ENCODE measurements at places on chromosomes 6 and 20.
A peak's percentile ranks its signal among the peaks of the same experiment; 100 is the strongest.

- no peak for DNase-seq
These were observed 456.9 kb upstream of the ID4 start for GRCh38 chr6:19380293-19380692.

DNA sequence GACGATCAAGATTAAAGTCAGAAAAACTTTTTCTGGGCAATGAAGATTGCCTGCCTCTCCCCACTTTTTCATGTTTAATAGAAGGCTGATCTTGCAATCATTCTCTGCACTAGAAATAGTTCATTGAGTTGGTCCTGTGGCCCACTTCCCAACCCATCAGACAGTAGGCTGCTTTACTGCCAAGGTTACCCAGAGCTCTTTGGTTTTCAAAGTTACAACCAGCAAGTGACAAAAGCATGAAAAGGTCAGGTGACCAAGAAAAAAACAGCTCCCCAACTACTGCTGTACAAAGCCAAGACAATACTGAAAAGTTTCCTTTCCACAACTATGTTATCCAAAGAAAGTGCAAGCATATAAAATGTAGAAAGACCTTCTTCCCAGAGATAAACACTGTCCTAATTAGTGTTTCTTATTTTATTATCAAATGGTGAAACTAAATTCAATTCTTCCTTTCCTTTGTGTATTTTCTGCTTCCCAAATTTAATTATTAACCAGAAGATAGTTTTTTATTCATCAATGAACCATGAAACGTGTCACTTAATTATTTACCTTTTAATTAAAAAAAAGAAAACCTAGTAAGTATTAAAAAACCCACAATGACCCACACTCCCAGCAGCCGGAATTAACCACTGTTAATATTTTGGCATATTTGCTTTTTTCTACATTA lies 16.6 kb downstream of the DNAAF9 start:
- DNase-seq, result no peak

- DNase-seq, result no peak
These were observed 32.9 kb downstream of the NUDT3 start for GRCh38 chr6:34359418-34360158.

- DNase-seq, result no peak
These were observed 1.0 kb upstream of the SPATA2 start for GRCh38 chr20:49916146-49917002.

- no peak for DNase-seq
These were observed 61.1 kb downstream of the SYCP2L start for GRCh38 chr6:10947966-10948365.

GRCh38 chr20:24273251-24273650 lies 196.2 kb upstream of the SYNDIG1 start:
- no peak for DNase-seq

DNA sequence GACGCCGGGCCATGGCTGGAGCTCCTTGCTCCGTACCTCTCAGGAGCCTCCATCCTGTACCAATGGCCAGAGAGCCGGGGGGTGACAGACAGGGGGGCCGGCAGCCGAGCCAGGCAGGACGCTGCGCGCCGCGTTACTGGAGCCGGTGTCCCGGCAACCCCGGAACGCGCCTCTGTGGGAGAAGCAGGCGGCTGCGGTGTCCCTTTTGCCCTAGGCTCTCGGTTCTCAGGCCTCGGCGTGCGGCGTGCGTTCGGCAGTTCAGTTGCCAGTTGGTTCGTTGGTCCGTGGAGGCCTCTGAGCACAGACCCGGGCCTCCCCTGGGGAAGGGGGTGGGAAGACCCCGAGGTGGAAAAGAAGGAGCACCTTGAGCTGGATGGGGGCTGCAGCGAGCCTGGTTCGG lies at the start of gene SPATS1:
SPATS1 (plus strand) TSS at position 162 of the 400 bp plus-strand sequence. CDS start 446 bp downstream, outside the sequence.
- DNase-seq, result no peak

DNA sequence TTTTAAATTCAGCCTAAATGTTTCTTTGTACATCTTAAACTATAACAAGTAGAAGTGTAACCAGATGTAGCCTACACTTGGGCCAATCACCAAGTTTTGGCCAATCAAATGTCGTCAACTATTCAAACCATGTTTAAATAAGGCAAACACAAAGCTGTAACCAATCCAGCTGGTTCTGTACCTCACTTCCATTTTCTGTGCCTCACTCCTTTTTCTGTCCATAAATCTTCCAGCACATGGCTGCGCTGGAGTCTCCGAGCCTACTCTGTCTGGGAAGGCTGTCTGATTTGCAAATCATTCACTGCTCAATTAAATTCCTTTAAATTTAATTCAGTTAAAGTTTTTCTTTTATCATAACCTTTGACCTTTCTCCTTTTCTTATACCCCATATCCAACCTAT lies 7.7 kb upstream of the AHI1 start:
- DNase-seq, result no peak

DNA sequence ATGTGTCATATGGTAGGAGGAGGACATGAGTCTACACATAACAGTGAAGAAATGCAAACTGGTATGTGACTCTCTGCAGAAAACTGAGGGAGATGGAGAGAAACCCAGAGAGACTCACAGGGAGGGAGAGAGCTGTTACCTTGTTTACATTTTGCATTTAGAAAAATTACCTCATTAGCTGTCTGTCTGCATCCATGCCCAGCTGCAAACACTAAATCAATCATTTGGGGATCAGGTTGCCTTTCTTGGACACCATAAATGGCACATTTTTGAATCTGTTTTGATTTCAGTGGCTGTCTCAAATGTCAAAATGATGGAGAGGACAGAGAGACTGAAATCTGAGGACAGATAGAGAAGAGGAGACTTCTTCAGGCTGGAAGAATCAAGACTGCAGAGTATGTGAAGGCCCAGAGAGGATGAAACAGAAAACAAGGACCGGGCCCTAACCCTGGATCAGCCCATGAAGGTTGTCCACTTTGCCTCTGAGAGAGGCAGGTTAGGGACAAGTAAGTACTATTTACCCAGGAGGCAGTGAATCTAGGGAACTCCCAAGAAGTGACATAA lies 92.2 kb downstream of the UNC5CL start:
- DNase-seq, result no peak

DNA sequence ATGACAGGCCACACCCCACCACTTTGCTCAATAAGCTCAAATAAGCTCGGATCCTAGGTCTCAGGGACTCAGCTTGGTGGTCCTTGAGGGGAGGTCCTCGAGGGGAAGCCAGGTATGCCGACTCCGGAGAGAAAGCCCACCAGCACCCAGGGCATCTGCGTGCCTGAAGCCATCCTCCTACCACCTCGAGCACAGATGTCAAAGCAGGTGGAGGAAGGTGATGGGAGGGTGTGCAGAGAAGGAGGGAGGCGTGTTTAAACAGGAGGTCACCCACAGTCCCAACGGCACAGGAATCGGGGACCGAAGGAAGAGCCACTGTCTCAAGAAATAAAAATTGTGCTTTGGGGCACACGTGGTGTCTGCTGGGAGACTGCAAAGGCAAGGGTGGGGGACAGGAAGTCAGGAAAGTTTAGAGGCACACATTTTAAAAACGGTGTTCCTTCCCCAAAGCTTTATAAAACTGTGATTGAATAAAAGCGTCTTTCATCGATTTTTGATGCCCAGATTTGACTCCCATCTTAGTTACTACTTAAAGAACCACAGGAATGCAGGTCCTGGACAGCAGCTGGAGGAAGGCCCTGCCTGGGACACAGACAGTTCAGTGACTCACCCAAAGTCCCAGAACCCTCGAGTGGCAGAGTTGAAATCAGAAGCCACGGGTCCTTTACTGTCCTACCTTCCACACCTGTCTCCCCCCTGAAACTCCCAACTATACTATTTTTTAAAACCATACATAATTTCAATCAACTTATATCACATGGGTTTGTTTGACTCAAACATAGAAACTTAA lies 221.0 kb upstream of the PDE10A start:
- DNase-seq, result no peak

DNA sequence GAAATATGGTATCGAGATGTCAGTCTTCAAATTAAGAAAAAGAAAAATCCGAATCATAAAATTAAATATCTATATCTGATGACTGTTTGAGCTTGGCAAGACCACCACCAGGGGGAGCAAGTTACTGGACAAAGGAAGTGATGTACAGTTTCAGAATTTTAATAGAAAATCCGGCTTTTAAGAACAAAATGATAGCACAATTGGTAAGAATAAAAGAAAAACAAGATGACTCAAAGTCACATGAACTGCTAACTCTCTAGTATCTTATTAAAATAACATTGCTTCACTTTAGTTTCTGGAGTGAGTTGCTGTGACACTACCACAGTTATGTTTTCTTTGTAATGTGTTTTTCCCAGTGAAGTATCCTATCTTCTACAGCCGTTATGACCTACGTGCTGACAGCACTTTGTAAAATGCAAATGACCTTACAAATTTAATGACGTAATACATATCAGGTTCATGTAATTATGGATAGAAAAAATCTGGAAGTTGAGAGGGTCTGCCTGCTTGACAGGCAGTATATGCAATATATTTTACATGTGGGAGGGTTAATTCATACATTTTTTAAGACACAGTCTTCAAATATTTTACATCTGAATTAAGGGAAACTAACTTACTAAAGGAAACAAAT lies 405.3 kb upstream of the HS3ST5 start:
- peak; percentile 2 for DNase-seq

GRCh38 chr6:128807577-128807976 lies 75.4 kb upstream of the LAMA2 start:
- no peak for DNase-seq

GRCh38 chr6:165456286-165456685 lies 146.9 kb upstream of the C6orf118 start:
- no peak for DNase-seq

DNA sequence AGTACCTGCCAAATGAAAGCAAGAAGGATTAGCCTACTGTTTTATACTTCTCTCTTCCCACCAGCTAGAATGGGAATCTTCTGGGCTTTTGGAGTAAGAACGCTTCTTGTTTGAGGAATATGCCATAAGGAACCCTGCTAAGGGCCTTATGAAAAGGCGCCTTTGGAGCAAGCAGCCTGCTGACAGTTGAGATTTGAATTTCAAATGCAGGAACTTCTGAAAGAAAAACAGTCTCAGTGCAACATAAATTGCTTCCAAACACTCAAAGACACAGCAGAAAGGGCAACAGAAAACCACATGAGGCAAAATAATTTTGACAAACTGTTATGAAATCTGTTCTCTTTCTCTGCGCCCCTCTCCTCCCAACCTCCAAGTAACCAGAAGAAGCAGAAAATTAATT lies 149.4 kb upstream of the B3GAT2 start:
- DNase-seq, result no peak

- no peak for DNase-seq
These were observed 89.0 kb downstream of the SLX4IP start for GRCh38 chr20:10524034-10524476.

DNA sequence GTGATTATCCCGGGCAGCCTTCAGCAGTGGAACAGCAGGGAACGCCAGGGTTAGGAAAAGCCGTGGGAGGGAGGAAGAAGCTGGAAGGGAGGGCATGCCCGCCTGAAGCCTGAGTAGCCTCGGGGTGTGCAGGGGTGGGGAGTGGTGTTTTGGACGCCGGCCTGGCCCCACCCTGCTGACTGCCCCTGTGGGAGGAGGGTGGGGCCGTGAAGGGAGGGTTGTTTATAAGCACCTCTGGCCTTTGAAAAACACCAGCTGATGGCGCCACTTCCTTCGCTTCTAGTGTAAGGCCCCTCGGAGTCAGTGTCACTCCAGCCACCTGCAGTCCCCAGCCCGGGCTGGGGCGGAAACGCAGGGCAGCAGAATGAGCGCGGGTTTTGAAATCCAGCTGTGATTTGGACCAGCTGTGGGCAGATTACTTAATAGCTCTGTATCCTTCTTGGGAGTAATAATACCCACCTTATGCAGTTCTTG lies 52.8 kb upstream of the BMP6 start:
- DNase-seq, result peak; percentile 51

- DNase-seq, result no peak
These were observed 7.4 kb upstream of the FKBPL start for GRCh38 chr6:32137454-32137853.

GRCh38 chr20:31355981-31356380 lies 12.4 kb upstream of the DEFB118 start:
- DNase-seq, result no peak

DNA sequence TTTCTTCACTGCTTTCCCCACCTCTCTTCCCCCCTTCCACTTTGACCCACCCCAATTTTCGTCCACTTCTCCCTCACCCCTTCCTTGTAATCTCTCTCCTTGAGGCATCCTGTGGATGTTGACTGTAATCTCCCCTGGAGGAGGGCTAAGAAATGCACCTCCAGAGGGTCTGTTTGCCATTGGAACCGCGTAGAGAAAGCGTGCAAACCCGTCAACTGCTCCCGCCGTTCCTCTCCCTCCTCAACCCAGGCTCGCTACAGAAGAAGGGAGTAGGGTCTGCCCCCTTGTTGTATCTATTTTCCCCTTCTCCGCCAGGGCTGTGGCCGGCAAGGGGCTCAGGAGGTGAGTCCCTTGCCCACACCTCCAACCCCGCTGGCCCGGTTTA lies 502 bp upstream of the HTR1E start:
- no peak for DNase-seq

GRCh38 chr6:105747823-105748405 lies 338.2 kb upstream of the PRDM1 start:
- DNase-seq, result no peak

DNA sequence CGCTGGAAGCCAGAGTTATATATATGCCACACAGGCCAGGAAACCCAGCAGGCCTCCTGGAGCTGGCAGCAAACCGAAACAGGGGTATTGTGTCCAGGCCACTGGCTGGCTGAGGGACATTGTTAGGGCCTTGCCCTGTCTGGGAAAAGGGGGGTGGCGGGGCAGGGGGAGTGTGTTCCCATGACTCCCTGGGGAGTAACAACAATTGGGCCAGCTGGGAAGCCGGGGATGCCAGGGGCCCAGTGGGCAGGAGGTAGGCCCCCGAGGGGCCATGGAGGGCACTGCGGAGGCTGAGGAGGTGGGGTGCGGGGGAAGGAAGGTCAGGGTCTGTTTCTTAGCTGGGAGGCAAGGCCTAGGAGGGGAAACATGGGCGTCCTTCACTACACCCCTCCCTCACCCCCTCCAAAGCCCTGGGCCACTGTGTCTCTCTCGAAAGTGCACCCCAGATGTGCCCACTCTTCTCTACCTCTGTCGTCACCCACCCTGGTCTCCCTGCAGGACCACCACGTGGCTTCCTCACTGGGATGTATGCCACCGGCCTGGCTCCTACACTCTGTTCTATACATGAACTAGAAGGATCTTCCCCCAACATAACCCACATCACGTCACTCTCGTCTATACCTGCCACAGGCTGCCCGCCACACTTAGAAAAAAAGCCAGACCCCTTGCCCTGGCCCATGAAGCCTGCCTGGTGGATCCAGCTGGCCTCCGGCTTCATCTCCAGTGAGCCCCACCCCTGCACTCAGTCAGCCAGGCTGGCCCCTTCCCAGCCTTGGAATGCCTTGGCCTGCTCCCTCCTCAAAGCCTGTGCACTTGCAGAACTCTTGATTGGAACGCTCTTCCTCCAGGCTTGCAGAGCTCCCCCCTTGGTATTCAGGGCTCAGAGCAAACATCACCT lies 7.8 kb upstream of the E2F1 start:
- DNase-seq, result no peak

DNA sequence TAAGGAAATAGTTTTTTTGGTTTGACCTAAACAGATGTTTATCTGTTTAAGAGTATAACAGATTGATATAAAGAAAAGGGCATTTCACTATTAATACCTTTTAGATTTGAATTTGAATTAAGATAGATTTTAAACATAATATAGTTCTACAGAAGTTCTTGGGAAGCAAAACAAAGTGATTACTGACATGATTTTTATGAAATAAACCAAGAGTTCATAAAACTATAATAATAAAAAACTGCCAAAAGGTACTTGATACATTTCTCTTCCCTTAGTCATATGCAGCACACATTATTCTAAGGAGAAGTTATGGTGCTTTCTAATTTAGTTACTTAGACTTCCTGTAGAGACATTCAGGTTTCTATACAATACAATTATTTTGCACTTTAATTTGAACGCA lies 9.6 kb downstream of the STXBP5 start:
- DNase-seq, result no peak

- DNase-seq, result peak; percentile 28
These were observed 204.7 kb upstream of the ARG1 start for GRCh38 chr6:131368198-131368911.
